ENCODE measurements at places on chromosomes 6 and 20.

DNA sequence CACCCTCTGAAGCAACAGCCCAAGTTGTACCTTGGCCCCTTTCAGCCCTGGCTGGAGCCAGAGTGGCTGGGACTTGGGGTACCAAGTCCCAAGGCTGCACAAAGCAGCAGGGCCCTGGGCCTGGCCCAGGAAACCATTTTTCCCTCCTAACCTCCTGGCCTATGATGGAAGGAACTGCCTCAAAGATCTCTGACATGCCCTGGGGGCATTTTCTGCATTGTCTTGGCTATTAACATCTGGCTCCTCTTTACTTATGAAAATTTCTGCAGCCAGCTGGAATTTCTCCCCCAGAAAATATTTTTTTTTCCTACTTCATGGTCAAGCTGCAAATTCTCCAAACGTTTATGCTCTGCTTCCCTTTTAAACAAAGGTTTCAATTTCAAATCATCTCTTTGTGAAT, 269.4 kb upstream of the CDYL start:
- no peak for DNase-seq

- DNase-seq = peak; percentile 58
Measured at GRCh38 chr6:73579851-73580246, 59.0 kb upstream of the EEF1A1 start.

- DNase-seq = no peak
Measured at GRCh38 chr6:14832427-14832826, 413.4 kb upstream of the JARID2 start.

DNA sequence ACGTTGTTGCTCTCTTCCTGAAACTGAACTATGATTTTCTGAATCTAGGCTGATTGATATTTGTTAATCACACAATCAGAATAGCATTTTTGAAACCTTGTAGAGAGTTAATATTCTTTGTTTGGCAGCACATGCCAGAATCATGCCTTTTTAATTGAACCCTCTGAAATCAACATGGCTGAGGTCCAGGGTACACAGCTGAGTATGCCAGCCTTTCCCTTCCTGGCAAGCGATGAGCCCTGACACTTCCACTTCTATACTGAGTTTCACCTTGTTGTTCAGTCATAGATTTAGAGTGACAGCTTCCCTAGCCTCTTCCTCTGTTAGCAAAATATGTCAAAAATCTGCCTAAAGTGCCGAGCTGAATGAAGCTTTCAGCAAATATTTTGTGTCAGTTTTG, 6.8 kb downstream of the HDDC2 start:
- DNase-seq = no peak

DNA sequence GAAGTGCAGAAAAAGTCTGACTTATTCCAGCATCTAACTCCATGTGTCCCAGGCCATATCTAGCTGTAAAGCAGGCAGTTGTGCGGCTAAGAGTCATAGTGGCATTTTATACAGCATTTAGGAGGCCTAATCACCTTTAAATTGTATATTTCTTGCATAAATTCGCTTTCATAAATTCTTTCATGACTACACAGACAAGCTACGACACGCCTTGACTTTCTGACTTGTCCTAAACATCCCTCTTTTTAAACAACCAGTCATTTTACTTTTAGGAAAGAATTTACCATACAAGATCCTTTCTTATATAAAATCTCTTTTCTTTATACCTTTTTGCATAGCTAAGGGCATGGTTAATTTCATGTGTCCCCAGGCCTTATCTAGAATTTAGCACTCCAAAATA, 81.7 kb upstream of the THBS2 start:
- DNase-seq = no peak

GRCh38 chr6:142853244-142854180, 91.5 kb downstream of the HIVEP2 start:
- peak; percentile 85 for DNase-seq

- no peak for DNase-seq
Measured at GRCh38 chr20:1322511-1323245, 6.3 kb downstream of the SDCBP2 start.

DNA sequence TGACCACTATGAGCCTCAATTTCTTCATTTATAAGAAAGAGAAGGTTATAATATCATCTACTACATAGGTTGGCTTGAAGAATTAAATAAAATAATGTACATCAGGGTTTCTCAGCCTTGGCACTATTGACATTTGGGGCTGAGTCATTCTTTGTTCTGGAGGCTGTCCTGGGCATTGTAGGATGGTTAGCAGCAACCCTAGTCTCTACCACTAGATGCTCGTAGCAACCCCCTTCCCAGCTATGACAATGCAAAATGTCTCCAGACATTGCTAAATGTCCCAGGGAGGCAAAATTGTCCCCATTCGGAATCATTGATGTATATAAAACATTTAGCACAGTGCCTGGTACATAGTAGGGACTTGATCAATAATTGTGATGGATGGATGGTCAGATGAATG, 152.1 kb downstream of the KHDC1L start:
- DNase-seq = no peak

- DNase-seq = no peak
Measured at GRCh38 chr6:157335829-157336228, 12.5 kb upstream of the TMEM242 start.

GRCh38 chr6:21053612-21054011, 519.4 kb downstream of the CDKAL1 start:
- peak; percentile 12 for DNase-seq

- no peak for DNase-seq
Measured at GRCh38 chr6:154503658-154504057, 6.8 kb downstream of the CNKSR3 start.

DNA sequence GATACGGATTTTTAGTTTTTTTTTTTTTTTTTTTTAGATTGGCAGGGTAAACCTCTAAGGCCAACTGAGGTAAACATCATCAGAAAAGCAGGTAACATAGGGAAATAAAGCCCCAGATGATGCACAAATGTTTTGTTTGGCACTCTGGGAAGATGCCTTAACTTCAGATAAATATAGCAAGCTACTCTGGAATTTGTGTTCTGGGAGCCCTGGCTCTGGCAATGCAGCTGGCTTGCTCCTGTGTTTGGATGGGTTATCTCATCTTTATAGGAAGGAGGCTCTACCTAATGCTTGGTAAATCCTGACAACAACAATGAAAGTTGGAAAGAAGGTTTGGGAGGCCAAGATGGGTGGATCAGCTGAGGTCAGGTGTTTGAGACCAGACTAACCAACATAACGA, 77.4 kb downstream of the GFOD1 start:
- DNase-seq = no peak

Data from inflammatory macrophage treated with lipopolysaccharide for 1 hour (primary cell).